ENCODE measurements at places on chromosomes 7 and 10.
A peak's percentile ranks its signal among the peaks of the same experiment; 100 is the strongest.

GRCh38 chr10:3948843-3949242 is 163.8 kb upstream of the KLF6 start:
- peak; percentile 57 for DNase-seq

GRCh38 chr7:145633513-145633912 is 483.1 kb upstream of the CNTNAP2 start:
- no peak for DNase-seq

- DNase-seq = no peak
These were observed 36.3 kb upstream of the TOMM7 start for GRCh38 chr7:22858640-22859561.

DNA sequence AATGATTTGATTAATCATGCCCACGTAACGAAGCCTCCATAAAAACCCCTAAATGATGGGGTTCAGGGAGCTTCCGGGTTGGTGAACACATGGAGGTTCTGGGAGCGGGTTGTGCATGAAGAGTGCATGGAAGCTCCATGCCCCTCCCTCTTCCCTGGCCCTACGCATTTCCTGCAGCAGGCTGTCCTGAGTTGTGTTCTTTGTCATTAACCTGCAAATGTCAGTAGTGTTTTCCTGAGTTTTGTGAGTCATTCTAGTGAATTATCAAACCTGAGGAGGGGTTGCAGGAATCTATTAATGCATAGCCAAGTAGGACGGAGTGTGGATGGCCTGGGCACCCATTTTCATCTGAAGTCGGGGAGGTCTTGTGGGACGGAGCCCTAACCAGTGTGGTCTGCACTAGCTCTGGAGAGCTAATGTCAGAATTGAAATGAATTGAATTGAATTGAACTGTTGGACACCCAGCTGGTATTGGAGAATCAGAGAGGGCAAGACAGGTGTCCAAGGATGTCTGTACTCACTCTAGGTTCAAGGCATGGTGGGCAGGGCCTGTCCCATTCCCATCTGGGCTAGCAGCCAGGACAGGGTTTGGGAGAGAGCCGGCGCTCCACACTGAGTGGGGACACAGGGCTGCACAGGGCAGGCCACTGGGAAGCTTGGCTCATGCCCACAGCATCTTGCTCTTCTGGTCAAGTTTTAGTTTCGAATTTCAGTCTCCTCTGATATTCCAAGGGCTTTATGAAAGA is 22.3 kb upstream of the ARHGAP22 start:
- no peak for DNase-seq

DNA sequence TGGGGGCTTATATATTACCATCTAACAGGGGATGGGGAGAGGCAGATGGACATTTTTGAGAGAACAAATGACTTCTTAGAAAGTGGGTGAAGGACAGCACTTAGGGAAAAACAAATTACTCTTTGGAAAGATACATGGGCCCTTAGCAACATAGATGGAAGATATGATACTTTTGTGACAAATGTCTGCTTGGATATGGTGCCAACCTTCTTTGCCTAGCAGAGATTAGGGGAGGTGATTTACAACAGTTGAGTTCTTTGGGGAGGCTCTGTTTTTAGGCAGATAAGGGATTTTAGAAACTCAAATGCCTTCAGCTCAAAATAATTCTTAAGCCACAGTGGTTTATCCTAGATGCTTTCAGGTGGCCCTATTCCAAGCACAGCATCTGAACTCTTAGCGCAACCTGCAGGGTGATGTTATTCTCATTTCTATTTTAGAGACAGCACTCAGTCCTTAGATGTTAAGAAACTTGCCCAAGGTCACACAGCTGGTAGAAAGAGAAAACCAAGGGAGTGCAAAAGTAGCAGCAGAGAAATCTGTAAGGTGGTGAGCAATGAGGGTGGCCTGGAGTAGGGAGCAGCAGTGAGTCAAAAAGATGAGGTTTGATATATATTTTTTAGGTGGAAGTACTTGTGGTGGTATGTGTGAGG is 75.1 kb upstream of the KMT2E start:
- no peak for DNase-seq

- no peak for DNase-seq
These were observed 55.6 kb downstream of the MCU start for GRCh38 chr10:72747521-72747920.

DNA sequence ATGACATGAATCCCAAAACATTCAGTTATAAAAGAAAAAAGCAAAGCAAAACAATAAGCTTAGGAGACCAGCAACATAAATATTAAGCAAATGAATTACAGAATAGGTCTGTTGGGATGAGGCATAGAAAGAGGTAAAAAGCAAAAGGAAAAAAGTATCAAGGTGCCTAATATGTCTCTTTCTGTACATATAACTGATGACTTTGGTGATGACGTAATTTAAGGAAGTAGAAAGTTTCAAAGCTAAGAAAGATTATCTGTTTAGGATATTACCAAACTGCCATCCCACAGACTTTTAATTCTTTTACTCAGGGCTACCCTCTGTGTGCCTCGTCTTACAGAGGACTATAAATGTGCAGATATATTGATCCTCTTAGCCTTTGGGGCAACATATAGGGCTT is 1066.5 kb downstream of the SORCS3 start:
- no peak for DNase-seq

GRCh38 chr7:80105701-80106408 is 28.8 kb upstream of the GNAI1 start:
- no peak for DNase-seq

All from NCI-H1092 (cell line).